ENCODE measurements at places on chromosomes 2 and 18.
A peak's percentile ranks its signal among the peaks of the same experiment; 100 is the strongest.

GRCh38 chr2:161337247-161337646 lies 29.0 kb downstream of the PSMD14 start:
- DNase-seq, result no peak

DNA sequence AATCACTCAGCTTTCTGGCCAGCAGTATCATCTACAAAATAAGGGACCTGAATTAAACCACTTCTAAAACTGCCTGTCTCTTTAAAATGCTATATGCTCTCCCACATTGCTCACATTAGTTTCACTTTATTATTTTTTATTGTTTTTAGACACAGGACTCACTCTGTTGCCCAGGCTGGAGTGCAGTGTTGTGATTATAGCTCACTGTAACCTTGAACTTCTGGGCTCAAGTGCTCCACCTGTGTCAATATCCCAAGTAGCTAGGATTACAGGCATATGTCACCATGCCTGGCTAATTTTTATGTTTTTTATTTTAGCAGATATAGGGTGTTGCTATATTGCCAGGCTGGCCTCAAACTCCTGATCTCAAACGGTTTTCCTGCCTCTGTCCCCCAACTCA lies 591.3 kb upstream of the ZNF804A start:
- no peak for DNase-seq

GRCh38 chr2:128497461-128497860 lies 178.8 kb upstream of the HS6ST1 start:
- no peak for DNase-seq

DNA sequence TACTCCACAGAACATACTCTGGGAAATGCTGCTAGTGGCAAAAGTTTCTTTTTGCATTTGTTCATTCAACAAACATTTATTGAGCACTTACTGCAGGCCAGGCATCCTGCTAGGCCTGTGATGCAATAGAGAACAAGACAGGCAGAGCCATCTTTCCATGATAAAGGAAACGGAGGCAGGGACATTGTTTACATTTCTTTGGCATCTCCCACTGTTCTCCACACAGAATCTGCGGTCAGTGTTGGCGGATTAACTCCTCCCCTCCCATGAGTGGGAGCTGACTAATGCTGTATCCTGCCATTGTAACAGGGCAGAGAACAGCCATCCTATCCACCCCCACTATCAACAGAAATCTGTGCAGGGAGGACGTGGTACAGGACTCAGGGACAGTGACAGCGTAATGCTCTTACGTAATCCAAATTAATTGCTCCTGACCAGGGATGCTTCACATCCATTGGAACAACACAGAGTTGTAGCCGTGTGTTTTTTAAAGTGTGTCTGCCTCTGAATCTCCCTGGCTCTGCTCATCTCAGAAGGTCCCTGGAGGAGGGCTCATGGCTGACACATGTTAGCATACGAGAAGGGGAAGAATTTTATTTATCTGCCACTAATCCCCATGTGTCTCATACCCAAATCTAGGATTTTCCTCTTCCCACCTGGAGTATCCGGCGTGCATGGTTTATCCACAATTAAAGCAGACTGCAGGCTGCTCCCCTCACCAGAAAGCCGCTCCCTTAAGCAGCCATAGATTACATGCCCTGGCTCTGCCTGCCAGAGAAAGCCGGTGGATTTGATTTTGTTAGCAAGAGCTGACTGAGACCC lies 32.3 kb downstream of the STEAP3 start:
- peak; percentile 96 for DNase-seq

- DNase-seq, result peak; percentile 67
These were observed 117.6 kb upstream of the EML6 start for GRCh38 chr2:54605836-54606235.

DNA sequence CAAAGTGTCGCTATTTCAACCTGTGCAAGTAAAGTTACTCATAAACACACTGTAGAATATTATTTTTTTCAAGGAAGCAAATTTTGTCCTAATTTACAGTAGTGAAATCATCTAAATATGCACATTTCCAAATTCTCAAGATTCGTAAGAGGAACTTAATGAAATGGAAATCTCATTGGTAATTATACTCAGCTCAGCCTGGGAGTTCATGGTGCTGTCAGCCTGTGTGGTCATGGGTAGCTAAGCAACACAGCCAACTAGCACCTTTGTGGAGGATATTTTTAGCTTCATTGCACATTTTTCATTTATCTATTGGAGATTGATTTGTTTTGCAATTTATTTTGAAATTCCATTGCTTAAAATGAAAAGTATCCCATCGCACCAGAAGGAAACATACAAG lies 975.7 kb upstream of the ZEB2 start:
- DNase-seq, result no peak

- no peak for DNase-seq
These were observed 144.3 kb downstream of the MYO3B start for GRCh38 chr2:170322140-170322766.

GRCh38 chr2:154140249-154141025 lies 268.7 kb downstream of the GALNT13 start:
- DNase-seq, result no peak

DNA sequence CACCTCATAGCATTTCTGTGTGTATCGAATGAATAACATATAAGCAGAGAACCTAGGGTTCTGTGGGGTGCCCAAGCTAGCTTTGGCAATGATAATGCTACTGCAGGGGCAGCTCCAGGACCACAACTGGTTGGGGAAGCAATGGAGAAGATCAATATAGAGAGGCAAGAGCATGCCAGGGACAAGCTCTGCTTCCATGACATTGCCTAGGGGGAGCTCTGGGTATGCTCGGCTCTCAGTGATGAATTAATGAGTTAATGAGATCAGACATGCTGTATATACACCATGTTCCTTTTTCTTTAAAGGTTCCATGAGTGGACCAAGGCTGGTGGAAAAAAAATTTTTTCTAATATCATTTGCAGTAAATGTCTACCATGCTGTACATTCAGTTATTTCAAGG lies 618.4 kb downstream of the BCL11A start:
- DNase-seq, result no peak

- DNase-seq, result no peak
These were observed 72.3 kb downstream of the RTP5 start for GRCh38 chr2:241941691-241942301.

- no peak for DNase-seq
These were observed 287.6 kb downstream of the PHLPP1 start for GRCh38 chr18:63002803-63003445.

- no peak for DNase-seq
These were observed 79.4 kb upstream of the FOSL2 start for GRCh38 chr2:28313220-28313784.

DNA sequence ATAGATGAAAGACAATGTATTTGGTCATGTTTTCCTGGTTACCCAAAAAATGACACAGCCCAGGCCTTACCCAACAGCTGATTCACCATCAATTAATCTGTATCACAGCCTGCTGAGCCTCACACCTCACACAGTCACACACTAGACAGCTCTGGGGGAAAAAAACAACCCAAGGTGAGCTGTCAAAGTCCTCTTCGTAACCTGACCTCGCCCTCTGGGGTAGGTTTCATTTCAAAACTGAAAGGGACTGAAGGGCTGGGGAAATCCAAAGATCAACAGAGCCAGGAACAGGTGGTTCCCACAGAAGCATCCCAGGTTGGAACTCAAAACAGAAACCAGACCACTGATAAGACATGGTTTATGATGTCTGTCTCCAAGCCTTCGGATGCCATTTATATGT lies 18.2 kb upstream of the PCBP1 start:
- DNase-seq, result no peak

DNA sequence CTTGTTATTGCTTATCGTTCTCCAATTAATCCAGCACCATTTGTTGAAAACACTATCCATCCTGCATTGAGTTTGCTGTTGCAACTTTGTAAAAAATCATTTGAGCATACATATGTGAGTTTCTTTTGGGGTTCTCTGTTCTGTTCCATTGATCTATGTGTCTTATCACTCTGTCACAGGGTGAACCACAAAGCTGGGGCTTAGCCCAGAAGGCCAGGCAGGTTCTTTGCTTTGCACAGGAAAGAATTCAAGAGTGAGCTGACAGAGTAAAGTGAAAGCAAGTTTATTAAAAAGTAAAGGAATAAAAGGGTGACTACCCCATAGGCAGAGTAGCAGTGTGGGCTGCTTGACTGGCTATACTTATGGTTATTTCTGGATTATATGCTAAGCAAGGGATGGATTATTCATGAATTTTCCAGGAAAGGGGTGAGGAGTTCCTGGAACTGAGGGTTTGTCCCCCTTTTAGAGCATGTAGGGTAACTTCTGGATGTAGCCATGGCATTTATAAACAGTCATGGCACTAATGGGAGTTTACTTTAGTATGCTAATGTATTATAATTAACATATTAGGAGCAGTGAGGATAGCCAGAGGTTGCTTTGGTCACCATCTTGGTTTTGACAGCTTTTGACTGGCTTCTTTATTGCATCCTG lies 46.8 kb downstream of the RNF138 start:
- no peak for DNase-seq

GRCh38 chr2:15918761-15919356 lies 21.5 kb upstream of the MYCN start:
- no peak for DNase-seq

DNA sequence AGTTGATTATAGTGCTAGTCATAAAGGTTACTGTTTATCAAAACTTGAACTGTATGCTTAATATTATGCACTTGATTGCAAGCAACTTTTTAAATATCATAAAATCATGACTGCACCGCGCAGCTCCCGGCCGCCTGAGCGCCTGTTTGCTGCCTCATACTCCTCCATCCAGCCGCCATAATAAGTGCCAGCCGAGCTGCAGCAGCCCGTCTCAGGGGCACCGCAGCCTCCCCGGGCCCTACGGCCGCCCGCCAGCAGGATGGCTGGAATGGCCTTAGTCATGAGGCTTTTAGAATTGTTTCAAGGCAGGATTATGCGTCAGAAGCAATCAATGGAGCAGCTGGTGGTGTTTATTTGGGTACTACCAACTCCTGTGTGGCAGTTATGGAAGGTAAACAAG lies 337.2 kb downstream of the PAX3 start:
- no peak for DNase-seq

GRCh38 chr2:240760576-240761246 lies 59.3 kb downstream of the KIF1A start:
- DNase-seq, result no peak

- DNase-seq, result no peak
These were observed 3.9 kb upstream of the C2orf72 start for GRCh38 chr2:231033147-231034132.

GRCh38 chr18:46152436-46152807 lies 48.2 kb downstream of the HAUS1 start:
- no peak for DNase-seq

DNA sequence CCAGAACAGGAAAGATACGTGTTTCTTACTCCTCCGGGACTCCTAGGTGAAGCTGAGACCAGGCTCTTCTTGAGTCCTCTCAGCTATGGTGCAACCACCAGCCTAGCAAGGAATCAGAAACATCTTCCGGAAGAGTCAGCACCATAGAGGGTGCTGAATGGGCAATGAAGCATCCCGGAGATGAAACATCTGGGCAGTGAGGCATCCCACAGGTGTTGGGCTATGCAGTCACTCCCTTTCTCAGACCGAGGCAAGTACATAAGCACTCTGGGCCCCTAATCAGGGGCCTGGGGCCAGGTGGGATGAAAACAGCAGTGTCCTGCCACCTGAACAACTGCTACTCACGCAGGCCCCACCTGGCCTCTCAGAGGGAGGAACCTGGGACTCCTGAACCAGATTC lies 1.4 kb upstream of the CAPN10 start:
- DNase-seq, result no peak

DNA sequence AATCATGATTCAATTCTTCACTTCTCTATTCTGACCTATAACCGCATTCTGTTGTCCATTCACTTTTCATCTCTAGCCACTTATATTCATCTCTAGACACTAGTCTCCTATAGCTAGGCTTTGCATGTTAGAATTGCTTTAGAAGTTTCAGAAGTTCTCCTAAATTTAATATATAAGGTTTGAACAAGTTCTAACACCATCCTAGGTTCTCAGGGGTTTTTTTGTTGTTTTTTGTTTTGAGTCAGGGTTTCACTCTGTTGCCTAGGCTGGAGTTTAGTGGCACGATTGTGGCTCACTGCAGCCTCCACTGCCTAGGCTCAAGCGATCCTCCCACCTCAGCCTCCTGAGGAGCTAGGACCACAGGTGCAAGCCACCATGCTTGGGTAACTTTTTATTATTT lies 19.9 kb downstream of the WDSUB1 start:
- no peak for DNase-seq

- no peak for DNase-seq
These were observed 464.7 kb downstream of the MEIS1 start for GRCh38 chr2:66899648-66900047.

GRCh38 chr2:131042148-131042775 lies 51.0 kb downstream of the FAM168B start:
- DNase-seq, result no peak

DNA sequence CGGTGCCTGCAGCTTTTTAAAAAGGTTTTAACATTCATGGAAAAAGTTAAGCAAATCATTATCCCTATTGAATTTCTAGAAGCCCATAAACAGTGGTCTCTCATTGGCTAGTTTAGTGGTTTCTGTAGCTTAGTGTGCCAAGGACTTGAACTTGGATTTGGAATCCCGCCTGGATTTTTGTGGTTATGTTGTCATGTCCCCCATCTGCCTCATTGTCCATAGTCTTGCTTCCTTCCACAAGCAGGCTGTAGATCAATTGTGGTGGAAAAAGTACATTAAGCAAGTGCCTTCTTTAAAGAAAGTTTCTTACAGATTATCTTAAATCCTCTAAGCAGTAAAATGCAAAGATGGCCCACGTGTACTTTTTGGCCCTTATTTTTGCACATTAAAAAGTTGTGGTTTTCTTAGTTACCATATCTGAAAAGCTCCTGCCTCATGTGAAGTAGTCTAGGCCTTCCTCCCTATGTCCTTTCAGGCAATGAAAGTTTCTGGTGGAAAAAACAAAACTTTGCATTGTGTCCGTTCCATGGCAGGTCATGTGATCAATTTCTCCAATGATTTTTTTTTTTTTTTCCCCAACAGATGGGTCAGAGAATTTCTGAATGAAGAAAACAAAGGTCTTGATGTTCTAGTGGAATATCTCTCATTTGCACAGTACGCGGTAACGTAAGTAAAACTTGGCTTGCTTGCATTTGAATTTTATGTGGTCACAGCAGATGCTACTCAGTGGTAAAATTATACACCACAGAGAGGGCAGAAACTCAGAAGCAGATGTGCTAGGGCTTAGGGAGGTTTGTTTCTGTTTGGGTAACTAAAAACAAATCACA lies 158.9 kb downstream of the PRPF40A start:
- DNase-seq, result no peak

DNA sequence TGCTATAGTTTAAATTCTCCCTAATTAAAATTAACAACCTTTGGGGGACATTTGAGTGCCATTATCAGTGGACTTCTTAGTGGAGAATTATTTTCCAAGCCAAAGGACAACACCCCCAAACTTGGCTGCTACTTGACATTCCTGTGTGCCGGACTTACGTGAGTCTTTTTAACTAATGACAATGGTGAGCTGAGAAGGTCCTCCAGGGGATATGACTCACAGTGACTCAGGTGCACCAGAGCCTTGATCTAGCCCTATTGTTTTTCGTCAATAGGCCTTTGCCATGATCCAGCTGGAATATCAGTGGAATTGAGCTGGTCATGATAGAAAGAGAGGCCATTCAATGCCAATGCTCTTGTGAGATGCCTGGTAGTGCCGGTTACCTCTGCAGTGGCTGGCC lies 118.1 kb upstream of the CXCR4 start:
- peak; percentile 99 for DNase-seq

GRCh38 chr2:241851325-241852115 lies 7.2 kb downstream of the PDCD1 start:
- DNase-seq, result no peak
